ENCODE measurements at places on chromosomes 16 and 17.

GRCh38 chr16:57477531-57478202 is 8.6 kb downstream of the DOK4 start:
- no peak for DNase-seq

DNA sequence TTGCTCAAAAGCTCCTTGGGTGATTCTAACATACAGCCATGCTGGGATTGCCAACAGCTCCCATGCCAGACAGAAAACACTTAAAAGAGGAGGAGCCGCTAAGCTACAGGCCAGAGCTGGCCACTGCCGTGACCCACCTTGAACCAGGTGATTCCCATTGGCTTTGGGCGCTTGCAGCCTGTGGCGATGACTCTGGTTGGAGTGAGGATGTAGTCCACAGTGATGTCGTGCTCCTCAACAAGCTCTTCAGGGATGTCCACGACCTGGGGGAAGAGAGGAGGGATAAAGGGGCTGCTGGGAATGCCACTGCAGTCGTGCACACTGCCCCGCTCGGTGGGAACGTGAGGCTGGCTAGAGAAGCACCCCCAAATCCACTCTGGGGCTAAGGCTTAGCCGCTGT is 13.5 kb downstream of the MTHFSD start:
- no peak for DNase-seq

- DNase-seq, result no peak
Measured at GRCh38 chr16:46920402-46921068, 36.4 kb downstream of the GPT2 start.

- no peak for DNase-seq
Measured at GRCh38 chr17:74862108-74862901, 2.6 kb upstream of the GRIN2C start.

DNA sequence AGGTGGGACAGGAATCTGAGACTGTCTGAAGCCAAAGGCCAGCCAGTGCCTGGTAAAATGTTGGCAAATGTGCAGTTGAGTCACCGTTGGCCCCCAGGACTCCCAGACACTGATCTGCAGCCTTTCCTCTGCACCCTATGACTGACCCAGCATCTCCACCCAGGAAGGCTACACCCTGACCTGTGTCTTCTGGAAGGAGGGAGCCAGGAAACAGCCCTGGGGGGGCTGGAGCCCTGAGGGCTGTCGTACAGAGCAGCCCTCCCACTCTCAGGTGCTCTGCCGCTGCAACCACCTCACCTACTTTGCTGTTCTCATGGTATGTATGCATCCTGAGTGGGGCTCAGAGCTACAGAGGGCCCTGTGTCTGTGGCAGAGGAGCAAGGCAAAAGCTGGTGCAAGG is 24.0 kb downstream of the ADGRG5 start:
- no peak for DNase-seq

DNA sequence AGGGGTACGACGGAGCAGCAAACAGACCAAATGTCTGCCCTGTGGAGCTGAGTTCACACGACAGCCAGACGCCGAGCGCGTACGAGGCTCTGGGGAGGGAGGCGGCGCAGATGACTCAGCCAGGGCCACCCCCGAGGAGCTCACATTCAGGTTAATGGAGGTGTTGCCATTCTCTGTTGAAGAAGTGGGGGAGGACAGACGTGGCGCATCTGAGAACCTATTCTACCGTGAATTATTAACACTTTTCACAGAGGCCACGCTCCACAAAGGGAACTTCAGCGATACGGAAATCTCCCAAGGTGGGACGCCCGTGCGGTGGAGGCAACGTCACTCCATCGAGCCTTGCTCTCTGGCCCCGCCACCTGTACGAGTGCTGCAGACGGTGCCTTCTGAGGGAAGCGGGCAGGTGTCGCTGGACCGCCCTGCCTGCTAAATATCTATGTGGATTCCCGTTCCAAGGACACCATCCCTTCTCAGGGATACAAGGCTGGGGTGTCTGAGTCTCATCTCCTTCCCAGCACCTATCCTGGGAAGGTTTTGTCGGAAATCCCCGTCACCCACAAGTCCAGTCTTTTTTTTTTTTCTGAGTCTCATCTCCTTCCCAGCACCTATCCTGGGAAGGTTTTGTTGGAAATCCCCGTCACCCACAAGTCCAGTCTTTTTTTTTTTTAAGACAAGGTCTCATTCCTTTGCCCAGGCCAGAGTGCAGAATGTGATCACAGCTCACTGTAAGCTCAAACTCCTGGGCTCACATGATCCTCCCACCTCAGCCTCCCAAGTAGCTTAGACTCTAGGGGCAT is 19.0 kb downstream of the ABR start:
- no peak for DNase-seq

DNA sequence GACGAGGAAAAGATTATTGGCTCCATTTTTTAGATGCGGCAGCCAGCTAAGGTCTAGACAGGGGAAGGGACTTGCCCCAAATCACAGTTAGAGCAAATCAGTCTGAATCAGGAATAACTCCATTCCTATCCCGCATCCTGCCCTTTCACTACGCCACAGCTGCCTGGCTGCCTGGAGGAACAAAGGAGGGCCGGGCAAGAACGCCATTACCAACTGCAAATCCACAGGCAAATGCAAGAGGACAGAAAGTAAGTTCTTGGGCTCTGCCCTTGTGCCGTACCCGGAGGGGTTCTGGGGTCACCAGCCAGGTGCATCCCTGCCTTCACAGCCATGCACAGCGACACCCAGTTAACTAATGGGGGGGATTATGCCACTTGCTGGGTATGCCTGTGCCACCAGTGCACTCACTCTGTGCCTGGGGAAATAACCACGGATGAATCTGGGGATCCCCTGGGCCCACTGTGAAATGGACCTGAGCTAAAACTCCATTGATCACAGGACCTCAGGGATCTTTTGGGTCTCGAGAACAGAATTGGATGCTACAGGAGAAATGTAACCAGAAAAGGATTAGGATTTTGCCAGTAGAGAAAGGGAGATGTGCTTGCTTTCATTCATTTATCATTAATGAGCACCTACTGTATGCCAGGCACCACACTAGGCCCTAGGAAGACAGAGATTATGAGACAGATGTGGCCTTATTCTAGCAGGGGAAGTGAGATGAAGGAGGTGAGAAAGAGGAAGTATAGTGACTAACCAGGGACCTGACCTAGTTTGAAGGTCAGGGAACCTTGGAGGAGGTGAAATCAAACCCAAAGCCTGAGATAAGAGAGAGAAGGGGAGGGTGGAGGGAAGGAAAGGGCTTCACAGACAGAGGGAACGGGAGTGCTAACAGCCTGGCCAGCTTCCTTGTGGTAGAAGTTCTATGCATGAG is 17.7 kb downstream of the BCL7C start:
- no peak for DNase-seq

GRCh38 chr17:40335620-40336019 is 26.6 kb downstream of the RARA start:
- DNase-seq, result no peak

GRCh38 chr17:39981766-39982375 is 1.3 kb downstream of the PSMD3 start:
- DNase-seq, result no peak

GRCh38 chr16:53036066-53036465 is 16.6 kb downstream of the CHD9NB start:
- DNase-seq, result no peak

DNA sequence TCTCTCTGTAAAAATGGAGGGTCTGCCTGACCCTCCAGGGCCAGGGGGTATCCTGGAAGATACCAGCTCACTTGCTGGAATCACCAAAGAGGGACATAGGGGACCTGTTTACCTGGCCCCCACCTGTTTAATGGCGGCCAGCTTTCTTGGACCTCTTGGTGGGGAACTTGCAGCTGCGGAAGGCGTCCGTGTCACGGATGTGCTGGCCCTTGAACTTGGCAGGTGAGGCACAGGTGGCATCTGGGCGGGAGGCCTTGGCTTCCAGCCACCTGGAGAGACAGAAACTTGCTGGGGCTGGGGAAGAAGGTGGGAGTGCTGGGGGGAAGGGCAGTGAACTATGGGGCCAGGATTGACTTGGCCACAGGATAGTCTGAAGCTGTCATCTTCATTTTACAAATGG is 3.5 kb downstream of the CHAD start:
- no peak for DNase-seq

- DNase-seq, result no peak
Measured at GRCh38 chr16:88510091-88510994, 57.3 kb downstream of the ZFPM1 start.

- DNase-seq, result no peak
Measured at GRCh38 chr16:79965718-79966117, 365.2 kb upstream of the MAF start.

GRCh38 chr16:13913374-13914292 is 6.3 kb upstream of the ERCC4 start:
- DNase-seq, result no peak

- no peak for DNase-seq
Measured at GRCh38 chr17:78324391-78325075, 35.3 kb downstream of the SOCS3 start.

DNA sequence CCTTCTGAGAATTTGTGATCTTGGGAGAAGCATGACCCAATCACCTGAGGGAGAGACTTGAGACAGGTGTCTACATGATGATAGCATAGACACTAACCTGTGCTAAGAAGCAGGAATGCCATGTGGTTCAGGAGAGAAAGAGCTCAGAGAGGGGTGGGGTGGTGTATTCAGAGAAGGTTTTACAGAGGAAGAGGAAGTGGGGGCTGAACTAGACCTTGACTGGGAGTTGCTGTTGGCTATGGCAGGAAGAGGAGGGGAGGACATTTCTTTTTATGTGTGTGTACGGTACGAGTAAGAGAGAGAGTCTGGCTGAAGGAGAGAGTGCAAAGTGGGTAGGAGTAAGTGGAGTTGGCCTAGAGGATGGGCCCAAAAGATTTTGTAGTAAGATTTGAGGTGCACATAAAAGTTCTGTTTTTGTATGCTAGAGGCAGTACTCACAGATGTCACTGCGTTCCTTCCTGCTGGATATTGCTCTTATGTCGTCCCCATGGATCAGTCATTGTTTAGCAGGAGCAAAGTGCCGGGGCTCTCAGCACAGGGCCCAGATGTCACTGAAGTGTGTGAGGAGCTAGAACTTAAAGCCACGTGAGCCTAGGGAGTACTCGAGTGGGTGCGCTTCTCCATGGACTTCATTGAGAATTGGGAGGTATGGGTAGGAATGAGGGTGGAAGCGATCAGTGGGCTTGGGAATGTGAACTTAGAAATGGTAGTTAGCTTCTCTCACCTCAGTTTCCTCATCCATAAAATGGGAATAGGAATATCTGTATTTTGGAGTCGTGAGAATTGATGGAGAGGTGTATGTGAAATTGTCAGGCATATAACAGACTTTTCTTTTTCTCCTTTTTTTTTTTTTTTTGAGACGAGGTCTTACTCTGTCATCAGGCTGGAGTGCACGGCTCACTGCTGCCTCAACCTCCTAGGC is 22.1 kb downstream of the SLC7A6 start:
- no peak for DNase-seq

- no peak for DNase-seq
Measured at GRCh38 chr16:1654505-1655268, 23.4 kb upstream of the JPT2 start.

DNA sequence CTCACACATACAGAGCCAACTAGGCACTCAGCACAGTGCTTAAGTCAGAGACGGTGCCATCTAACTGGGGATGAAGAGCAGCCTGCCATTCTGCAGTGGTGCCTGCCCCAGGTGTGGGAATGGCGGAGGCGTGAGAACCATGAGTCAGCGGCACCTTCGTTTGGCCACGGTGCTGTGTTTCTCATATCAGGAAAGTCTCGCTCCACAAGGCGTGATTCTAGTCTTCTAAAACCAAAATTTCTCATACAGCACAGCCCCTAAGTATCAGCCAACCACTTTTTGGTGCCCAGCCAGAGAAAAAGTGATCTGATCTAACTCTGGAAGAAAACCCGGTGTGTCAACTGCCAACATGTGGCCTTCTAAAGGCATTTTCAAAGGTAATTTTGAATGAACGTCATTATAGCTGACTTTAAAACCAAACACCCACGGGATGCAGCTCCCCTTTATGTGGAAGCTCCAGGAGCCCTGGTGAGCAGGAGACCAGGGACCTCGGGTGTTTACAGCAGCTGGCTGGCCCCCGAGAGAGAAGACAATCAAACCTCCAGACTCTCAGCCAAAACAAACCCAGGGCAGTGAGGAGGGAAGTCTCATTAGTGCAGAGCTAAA is 54.6 kb downstream of the ABCC12 start:
- DNase-seq, result no peak

DNA sequence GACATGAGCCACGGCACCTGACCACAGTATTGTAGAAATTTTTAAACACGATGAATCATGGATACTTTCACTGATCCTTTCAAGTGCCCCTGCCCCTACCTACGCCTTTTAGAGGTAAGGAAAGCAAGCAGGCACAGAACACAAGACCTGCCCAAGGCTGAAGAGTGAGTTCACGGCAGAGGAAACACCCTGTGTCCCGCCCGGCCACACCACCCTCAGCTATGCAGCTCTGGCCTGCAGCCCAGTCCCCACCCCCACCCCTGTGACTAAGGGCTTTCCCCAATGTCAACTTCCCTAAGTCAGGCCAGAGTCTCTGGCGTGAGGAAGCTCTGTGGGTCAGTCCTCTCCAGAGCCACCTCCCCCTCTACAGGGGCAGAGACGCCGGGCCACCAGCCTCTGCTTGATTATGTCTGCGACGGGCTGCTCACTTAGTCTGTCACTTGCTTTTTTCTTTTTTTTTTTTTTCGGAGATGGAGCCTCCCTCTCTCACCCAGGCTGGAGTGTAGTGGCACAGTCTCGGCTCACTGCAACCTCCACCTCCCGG is 8.4 kb downstream of the SLC16A5 start:
- DNase-seq, result no peak

GRCh38 chr16:16138034-16138635 is 85.2 kb downstream of the ABCC6 start:
- no peak for DNase-seq

- DNase-seq, result no peak
Measured at GRCh38 chr16:85179344-85180046, 67.2 kb upstream of the CIBAR2 start.

DNA sequence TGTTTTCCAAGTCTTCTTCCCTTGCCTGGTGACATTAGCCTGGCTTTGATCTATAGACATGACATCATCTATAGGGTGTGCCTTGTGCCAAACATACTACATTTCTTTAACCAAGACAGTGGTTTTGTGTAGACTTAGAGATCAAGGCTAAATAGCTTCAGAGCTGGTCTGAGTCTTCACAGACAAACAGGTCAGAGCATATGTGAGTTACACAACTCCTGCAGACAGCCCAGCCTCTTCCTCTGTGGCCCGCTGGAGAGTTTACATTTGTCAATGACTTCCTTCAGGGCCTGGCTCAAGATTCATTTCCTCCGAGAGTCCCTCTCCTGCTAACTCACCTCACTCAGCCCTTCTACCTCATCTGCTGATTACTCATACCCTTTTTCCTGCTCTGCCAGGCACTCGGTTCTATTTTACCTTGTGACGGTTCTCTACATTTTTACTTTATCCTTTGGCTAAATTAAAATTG is 73.1 kb upstream of the TANC2 start:
- DNase-seq, result no peak

- no peak for DNase-seq
Measured at GRCh38 chr16:81567987-81568748, 123.6 kb downstream of the CMIP start.

- DNase-seq, result no peak
Measured at GRCh38 chr16:84794186-84794585, 25.6 kb upstream of the CRISPLD2 start.

- DNase-seq, result no peak
Measured at GRCh38 chr17:82863941-82864712, 24.3 kb upstream of the ZNF750 start.

GRCh38 chr17:76271669-76272540 is 6.8 kb downstream of the UBALD2 start:
- DNase-seq, result no peak

GRCh38 chr16:80198311-80199299 is 342.2 kb upstream of the DYNLRB2 start:
- DNase-seq, result peak; percentile 97

GRCh38 chr16:27867122-27868110 is 196.1 kb downstream of the GSG1L start:
- DNase-seq, result no peak

- DNase-seq, result no peak
Measured at GRCh38 chr17:57920916-57921703, 34.1 kb downstream of the CUEDC1 start.
